ENCODE measurements at places on chromosomes 1 and 21.

DNA sequence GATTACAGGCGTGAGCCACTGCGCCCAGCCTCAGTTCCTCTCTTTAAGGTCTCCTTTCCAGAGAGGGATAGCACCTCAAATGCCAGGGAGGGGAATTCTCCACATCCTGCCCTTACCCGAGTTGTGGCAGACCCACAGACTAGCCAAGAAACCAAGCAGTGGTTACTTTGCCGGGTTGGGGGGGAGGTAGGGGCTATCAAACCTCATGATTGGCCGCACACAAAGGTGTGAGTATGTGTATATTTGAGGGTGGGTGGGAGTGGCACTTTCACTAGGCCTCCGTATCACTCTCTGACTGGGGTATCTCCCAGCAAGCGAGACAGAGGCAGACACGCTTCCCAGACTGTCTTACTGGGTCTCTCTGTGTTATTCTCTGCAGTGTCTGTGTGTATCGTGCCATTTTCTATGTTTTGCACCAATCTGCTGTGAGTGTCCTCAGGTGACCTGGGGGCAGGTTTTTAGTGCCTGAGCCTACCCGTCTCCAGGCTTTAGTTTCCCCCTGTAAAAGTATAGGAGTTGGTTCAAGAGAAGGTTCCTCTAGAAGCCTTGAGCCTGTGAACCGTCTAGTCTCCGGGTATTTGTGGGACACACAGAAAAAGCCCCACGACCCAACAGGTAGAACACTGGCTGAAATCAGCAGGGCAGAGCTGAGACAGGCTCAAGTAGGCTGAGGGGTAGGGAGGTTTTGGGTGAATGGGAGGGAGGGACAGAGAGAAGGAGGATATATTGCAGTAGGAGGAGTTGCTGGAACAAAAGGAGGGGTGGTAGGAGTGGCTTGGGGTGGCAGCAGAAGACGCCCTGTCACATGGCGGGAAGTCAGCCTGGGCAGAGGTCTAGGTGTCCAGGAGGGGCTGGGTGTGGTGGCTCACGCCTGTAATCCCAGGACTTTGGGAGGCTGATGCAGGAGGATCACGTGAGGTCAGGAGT lies 10.3 kb downstream of the LMNA start:
- no peak for DNase-seq

DNA sequence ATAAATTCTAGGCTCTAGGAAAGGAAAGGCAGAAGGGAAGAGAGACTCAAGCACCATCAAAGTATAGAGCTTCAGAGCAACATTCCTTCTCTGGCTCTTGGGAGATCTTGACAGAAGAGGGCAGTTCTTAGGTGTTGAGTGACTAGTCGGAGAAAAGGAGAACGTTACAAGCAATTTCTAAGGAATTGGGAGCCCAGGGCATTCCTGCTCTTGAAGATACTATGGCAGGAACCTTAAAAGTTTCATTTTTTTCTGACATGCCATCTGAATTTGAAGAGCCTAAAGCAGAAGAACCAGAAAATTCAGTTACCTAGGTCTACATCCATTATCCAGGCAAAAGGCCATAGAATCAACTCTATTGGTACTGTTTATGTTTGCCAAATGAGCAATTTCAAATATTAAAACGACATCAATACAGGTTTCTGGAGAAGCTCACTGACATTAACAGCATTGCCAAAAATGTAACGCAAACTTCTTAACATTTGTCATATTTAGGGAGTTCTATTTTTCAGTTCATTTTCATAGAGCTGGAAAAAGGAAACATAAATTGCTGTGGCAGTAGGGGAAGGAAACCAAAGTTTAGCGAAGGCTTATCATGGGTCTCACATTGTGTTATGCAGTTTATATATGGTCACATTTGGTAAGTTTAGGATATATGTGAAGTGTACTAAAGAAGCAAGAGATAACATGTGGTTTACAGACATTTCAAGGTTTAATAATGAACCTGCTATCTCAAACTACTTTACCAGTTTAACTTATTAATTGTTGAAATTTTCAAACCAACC lies 210.1 kb upstream of the NRIP1 start:
- DNase-seq: no peak

- DNase-seq: no peak
These were observed 275.2 kb upstream of the NEGR1 start for GRCh38 chr1:72557446-72558049.

DNA sequence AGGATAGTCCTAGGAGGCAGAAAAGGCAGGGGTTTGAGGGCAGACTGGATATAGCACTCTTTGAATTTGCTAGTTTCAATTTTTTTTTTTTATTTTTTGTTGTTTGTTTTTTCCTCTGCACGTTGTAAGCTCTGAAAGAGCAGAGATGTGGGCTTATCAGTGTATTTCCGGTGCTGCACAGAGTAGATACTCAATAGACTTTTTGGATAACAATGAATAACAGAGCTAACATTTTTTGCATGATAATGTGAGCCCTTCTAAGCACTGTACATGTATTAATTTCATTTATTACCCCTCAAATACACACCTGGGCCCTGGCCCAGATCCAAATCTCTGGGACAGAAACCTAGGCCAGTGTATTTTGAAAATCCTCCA lies 17.1 kb upstream of the PARP1 start:
- no peak for DNase-seq

DNA sequence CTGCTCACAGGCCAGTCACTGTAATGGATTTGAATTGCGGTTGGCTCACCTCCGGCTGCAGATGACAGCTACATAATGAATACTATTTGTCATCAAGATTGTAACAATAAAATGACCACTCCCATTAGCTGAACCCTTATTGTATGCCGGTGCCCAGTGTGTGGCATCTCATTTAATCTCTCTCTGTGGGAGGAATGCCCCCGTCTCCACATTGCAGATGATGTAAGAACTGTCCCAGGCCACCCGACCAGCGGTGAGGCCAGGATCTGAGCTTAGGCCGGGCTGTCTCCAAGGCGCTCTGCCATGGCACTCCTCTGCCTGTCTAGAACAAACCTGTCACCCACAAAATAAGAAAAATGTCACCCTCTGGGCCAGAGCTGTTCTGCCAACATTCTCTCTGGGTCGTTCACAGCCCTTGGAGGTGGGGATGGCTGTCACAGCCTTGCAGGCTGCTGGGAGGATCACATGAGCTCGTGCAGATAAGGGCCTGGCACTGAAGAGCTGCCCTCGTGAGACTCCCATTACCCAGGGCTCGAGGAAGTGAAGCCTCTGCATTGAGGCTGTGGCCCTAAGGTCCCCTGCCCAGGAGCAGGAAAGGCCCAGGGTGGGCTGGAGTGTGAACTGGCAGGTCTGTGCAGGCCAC lies 52.7 kb downstream of the ECE1 start:
- no peak for DNase-seq

GRCh38 chr21:29194847-29195246 lies 64.4 kb downstream of the MAP3K7CL start:
- no peak for DNase-seq

DNA sequence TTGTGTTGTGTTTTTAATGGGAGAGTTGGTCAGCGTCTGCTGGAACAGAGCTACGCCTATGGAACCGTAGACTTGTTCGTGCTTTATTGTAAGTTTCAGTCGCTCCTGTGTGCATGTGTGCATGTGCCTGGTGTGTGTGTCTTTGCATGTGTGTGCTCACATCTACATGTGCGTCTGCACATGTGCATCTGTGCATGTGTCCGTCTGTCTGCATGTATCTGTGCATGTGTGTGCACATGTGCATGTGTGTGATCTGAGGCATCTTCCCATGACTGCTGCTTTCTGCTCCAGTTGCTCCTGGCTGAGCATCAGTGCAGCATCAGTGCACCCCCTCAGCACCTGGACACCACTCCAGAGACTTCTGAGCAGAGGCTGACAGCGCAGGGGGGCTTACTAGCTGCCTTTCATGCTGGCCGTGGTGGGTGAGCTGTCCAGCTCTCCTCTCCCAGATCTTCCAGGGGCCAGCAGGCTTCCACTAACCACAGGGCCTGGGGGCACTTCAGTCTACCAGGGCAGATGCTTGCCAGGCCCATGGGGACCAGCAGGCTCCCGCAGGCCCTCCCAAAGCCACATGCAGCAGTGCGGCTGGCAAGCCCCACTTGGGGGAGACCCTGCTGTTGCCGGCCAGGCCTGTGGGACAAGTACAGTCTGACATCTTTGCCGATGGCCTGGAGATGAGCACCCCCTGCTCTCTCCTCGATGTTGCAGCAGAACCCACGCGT lies 47.8 kb upstream of the PCBP3 start:
- DNase-seq: no peak

DNA sequence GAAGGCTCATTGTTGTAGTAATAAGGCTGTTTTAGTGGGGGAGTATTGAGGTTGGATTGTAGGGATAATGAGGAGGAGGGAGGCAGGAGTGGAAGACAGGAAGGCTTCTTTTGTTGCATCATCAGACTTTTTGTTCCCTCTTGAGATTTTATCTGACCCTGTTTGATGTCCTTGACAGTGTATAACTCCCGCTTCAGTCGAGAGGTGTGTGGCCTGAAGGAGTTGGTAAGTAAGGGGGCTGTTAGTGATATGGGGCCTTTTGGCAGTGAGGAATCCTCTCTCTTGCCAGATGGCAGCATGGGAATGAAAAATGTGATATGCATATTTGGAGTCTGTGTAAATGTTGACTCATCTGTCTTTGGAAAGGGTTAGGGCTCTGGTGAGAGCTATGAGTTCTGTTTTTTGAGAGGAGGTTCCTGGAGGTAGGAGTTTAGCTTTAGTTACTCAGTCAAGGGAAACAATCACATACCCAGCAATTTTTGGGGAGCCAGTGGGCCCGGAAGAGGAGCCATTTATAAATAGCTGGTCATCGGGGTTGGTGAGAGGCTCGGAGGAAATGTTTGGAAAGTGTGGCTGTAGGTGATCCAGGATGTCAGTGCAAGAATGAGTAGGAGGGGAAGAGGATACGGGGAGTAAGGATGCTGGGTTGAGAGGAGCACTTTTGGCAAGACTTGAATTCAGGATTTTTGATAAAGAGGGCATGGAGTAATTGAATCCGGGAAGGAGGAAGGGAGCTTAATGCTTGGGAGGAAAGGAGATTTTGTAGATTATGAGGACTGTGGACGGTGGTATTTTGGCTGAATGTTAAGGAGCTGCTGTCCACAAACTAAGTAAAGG lies 136.7 kb upstream of the ETV3 start:
- DNase-seq: no peak

DNA sequence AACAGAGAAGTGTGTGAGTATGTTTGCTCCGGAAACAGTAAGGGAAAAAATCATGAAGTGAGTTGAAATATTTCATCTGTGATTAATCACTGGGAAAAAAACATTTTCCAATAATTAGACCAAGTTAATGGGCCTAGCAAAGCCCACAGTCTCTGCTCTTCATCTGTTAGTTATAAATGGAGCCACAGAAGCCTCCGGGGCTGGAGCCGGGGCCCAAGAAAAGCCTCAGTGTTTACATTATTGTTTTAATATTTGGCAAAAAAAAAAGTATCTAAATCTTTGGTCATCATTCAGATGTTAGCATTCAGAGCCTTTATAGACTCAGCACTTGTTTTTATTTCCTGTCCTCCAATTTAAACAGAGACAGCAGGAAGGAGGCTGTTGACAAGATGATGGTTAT lies 115.0 kb downstream of the UBE2U start:
- no peak for DNase-seq

DNA sequence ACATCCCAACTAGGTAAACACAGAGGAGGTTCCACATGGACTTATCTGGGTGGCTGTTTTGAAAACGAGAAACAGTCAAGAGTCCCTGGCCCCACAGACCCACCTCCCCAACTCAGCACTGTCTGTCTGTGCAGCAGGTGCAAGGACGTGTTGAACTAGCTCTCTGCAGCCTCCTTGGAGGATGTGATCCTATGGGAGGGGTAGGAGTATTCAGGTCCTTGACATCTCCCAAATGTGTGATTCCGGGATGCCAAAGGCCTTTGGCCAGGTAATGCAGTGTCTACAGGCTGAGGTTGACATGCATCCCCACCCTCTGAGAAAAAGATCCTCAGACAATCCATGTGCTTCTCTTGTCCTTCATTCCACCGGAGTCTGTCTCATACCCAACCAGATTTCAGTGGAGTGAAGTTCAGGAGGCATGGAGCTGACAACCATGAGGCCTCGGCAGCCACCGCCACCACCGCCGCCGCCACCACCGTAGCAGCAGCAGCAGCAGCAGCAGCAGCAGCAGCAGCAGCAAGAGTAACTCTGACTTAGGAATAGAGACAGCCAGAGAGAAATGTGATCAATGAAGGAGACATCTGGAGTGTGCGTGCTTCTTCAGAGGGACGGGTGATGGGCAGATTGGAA lies 151.6 kb upstream of the CAMK1G start:
- DNase-seq: no peak

DNA sequence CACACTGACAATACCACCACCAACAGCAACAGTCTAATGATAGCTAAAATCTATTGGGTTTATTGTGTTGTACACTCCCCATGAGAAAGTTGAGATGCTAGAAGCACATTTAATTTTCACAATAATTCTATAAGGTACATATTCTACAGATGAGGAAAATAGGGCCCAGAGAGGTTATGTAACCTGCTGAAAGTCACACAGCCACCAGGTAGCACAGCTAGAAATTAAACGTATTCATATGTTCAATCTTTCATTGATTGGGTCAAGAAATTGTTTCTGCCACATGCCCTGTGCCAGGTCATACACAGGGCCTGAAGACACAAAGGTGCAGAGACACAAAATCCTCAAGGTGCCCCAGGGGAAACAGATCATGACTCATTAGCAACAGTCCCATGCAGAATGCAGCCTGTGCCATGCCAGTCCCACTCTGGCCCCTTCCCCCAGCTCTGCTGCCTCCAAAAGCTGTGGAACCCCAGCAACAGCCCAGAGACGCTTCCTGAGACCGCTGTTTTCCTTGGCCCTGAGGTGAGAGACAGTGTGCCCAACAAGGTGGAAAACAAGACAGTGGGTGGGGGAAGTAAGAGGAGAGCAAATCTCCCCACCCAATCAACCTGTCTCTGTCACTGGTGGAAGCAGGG lies 32.1 kb downstream of the GJA4 start:
- DNase-seq: no peak

DNA sequence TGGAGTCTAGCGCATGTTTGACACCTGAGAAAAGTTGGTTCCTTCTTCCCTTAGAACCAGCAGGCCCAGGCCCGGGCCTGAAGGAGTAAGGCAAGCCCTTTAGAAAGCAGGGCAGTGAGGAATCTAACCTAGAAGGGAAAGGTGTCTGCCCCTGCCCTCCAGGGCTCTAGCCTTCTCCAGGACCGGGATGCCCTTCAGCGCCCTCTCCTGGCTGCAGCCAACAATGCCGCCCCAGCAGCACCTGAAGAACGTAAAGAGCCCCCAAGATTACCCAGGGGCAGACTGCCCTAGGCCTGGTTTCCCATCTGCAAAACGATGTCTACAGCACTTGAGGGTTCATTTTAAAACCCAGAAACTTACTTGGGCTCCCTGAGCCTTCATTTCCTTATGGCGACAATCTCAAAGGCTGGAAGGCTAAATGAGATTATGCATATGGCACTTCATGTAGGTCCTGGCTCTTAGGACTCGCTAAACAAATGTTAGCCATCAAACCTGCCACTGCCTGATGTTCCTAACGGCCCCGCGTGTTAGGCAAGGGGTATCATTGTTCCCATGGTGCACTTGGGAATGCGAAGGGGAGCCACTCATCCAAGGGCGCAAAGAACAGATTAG lies 106.7 kb upstream of the KLHDC7A start:
- no peak for DNase-seq

- DNase-seq: no peak
These were observed 316.3 kb downstream of the KCNH1 start for GRCh38 chr1:210817385-210818275.

- DNase-seq: no peak
These were observed 147.3 kb downstream of the LBR start for GRCh38 chr1:225280563-225280962.

GRCh38 chr1:112673592-112674439 lies 643 bp upstream of the MOV10 start:
- DNase-seq: no peak

All from NCI-H2029 treated with DMSO at 0.1 percent for 48 hours (cell line).